ENCODE measurements at places on chromosomes 3 and 15. TPM values are rescaled to one million over a fixed set of nuclear protein-coding genes. Genes with fewer than 3 reads are reported as not detected.

Gene VIPR1
- 19.5 TPM for total RNA-seq

Gene TERC
- total RNA-seq: 61.6 TPM

Gene SCAMP2
- 15.6 TPM for total RNA-seq

Gene SIDT1
- not detected for total RNA-seq

Gene CPB1
- total RNA-seq: not detected

Gene RNF111
- total RNA-seq: 10.4 TPM

Gene SEMA3F
- total RNA-seq: 7.4 TPM

Gene ASB14
- total RNA-seq: not detected

Gene TTLL13
- total RNA-seq: not detected

Gene IGDCC3
- total RNA-seq: not detected

Gene EPHB3
- 9.4 TPM for total RNA-seq

Gene ITGB5
- 339 TPM for total RNA-seq

Gene OSBPL10
- 12.9 TPM for total RNA-seq

Gene TFDP2
- 18.1 TPM for total RNA-seq

Gene ARL8B
- total RNA-seq: 46.4 TPM

Gene ZNF502
- total RNA-seq: 3.9 TPM

Gene GOLGA6L25
- not detected for total RNA-seq

Gene C3orf70
- total RNA-seq: not detected

Gene PLSCR2
- not detected for total RNA-seq

Measured in smooth muscle cell of the coronary artery (primary cell).